ENCODE measurements at places on chromosomes 1 and 21.

DNA sequence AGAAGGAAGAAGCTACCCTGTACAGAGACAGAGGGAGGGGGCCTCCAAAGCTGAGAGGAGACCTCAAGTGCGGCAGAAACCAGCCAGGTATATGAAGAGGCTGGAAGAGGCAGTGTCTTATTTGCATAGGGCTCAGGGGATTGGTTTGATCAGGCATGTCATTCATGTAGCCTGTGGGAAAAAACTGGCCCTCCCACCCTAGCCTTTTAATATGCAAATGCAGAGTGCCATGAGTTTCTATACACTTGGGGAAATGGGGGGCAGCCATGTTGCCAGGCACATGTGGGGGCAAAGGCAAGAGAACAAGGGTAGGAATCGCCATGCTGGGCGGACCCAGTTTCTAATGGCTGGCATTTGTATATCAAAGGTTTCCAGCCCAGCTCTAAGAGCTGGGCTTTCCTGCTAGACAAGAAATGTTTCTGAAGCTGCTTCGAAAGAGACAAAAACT is 172.7 kb downstream of the RASAL2 start:
- DNase-seq: no peak

DNA sequence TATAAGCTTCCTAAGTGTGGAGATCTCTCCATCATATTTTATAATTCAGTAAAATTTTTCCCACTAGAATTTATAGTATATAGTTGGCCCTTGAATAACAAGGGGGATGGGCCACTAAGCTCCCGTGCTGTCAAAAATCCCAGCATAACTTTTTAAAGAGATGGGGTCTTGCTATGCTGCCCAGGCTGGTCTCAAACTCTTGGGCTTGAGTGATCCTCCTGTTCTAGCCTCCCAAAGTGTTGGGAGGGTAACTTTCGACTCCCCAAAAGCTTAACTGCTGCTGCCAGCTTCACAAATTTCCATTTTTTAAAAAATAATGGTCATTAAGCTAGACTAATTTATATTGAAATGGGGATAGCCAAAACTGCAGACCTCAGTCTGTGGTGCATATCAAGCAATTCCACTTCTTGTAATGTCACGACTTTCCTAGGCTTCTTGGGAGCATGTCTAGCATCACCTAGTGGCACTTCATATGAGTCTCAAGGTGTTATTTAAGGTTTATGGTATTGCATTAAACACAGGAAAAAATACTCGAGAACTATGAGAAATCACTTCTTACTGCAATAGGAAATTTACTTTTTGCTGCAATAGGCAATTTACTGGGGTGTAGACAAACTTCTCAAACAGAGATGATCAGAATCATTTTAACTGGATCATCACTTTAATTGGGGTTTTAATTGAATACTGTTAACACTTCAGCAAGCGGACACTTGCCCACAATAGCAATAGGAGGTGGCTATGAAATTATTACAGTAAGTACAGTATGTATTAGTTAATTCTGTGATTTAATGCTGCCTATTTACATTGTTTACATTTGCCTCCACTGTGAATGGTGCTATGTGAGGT is 19.3 kb upstream of the ACTA1 start:
- DNase-seq: no peak

DNA sequence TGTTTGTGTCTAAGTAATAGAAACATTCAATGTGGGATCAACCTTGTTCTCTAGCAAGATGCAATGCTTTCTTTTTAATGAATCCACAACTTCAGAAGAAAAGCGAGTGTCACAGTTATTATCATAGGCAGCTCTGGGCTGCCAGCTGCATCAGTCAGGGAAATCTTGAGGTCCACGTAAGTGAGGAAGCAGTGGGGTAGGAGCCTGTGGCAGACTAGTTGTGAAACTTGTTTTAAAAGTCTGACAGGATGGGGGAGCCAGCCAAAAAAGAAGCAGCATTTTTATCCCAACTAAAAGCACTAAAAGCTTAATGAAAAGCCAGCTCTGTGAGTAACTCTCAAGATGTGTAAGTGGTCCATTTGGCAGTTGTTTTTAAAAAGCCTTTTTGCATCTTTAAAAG is 113.1 kb downstream of the ZNF326 start:
- DNase-seq: no peak

- no peak for DNase-seq
Measured at GRCh38 chr21:43343095-43343991, 83.6 kb downstream of the SIK1 start.

GRCh38 chr1:78275456-78275855 is 215.3 kb upstream of the PTGFR start:
- DNase-seq: no peak

DNA sequence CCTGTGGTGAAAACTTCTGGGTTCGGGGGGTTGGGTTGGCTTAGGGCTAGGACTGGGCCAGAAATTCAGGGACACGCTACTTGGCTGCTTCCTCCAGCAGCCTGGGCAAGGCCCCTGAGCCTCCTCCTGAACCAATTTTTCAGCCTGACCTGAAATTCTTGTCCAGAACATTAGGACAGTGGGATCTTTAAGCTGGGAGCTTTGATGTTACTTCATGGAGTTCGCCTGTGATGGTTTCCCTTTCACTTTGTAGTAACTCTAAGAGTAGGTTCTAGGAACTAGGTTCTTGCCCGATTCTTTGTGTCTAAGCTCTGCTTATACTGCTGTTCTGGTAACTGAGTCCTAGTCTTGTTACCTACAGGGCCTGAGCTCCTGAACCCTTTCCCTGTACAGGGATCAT is 75.3 kb downstream of the S1PR1 start:
- DNase-seq: no peak

- no peak for DNase-seq
Measured at GRCh38 chr21:24118738-24119459, 1488.4 kb downstream of the MRPL39 start.

GRCh38 chr21:42829417-42829816 is 49.9 kb downstream of the WDR4 start:
- no peak for DNase-seq
